ENCODE measurements at places on chromosomes 4 and X.

- no peak for DNase-seq
These were observed 40.9 kb downstream of the GUCY1B1 start for GRCh38 chr4:155799794-155800123.

- DNase-seq, result no peak
These were observed 38.7 kb upstream of the DCLK2 start for GRCh38 chr4:150039274-150040127.

- DNase-seq, result no peak
These were observed 9.0 kb downstream of the TCEAL1 start for GRCh38 chrX:103637604-103638338.

DNA sequence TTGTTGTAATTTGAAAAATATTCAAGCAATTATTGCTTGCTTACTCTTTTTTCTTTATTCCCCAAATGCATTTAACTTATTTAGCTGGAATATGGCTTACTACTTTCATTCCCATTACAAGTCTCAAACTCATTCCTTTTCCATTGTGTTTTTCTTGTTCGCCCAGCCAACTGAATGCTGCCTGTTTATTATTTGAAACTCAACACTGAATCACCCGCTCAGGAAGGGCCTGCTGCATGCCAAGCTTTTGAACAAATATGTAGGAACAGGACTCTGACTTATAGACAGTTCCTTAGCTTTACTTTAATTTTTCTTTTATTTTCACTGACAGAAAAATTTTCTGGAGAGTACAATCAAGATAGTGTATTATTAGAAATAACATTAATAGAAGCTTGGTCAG is 12.9 kb downstream of the PCDH18 start:
- no peak for DNase-seq

DNA sequence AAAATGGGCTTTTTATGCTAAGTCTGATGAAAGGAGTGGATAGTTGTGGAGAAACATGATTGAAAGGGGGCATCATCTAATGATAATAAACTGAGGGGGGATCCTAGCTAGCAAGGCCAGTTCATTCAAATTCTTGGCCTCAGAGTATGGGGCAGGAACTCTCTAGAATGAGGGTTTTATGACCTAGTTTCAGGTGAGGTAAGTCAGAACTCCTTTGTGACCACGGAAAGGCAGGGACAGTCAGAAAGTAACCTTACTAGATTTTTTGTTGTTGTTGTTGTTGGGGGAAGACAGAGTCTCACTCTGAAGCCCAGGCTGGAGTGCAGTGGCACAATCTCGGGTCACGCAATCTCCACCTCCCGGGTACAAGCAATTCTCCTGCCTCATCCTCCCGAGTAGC is 1.5 kb upstream of the PAQR3 start:
- DNase-seq, result no peak

GRCh38 chrX:46325312-46325877 is 219.8 kb downstream of the ZNF674 start:
- no peak for DNase-seq

DNA sequence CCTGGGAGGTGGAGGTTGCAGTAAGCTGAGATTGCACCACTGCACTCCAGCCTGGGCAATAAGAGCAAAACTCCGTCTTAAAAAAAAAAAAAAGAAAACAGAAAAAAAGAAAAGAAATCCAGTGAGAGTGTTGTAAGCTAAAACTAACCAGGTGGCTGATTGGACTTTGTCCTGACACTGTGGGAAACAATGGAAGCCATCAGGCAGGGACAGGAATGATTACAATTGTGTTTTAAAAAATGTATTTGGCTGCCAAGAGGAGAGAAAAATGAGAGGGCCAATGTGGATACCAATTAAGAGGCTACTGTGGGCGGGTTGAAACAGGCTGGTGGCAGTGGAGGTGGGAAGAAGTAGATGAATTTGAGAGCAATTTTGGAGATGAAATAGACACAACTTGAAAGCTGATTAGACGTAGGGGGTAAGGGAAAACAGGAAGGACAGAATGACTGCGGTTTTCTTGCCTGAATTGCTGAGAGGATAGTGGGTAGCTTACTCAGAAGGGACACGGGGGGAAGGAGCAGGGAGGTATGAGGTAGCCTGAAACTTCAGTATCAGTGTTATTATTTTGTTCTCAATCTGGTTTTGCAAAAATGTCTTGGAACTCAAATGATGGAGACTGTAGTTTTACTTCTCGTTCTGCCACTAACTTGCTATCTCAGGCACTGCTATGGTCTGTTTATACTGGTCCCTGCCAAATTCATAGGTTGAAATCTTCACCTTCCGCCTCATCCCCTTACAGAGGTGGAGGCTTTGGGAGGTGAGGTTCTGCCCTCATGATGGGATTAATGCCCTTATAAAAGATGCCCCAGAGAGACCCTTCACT is 45.6 kb upstream of the CHRNA9 start:
- peak; percentile 34 for DNase-seq

DNA sequence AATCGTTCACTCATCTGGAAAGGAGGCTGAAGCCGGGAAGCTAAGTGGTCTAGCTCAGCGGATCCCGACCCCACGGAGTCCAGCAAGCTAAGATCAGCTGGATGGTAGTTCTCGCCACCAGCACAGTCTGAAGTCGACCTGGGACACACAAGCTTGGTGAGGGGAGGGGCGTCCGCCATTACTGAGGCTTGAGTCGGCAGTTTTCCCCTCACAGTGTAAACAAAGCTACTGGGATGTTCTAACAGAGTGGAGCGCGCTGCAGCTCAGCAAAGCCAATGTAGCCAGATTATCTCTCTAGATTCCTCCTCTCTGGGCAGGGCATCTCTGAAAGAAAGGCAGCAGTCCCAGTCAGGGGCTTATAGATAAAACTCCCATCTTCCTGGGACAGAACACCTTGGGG is 555.4 kb downstream of the BCOR start:
- DNase-seq, result no peak

GRCh38 chrX:149493567-149494562 is 11.2 kb downstream of the IDS start:
- no peak for DNase-seq

DNA sequence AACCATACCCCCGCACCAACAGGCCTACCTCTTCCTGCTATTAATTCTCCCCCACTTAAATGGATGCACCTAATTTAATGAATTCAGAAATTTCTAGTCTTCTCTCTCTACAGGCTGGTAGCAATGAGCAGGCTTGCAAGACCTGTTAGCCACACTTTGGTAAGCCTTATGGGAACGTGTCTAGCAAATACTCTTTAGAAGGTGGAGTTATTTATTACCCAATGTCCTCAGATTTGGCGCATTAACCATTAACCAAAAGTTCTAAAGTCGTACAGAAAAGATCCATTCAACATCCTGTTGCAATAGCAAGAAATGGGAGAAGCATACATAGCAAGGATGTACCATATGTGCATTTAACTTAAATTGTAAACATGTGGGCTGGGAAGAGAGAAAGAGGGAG is 47.5 kb downstream of the SLITRK2 start:
- DNase-seq, result no peak

GRCh38 chr4:44842531-44842930 is 116.2 kb upstream of the GNPDA2 start:
- DNase-seq, result no peak

DNA sequence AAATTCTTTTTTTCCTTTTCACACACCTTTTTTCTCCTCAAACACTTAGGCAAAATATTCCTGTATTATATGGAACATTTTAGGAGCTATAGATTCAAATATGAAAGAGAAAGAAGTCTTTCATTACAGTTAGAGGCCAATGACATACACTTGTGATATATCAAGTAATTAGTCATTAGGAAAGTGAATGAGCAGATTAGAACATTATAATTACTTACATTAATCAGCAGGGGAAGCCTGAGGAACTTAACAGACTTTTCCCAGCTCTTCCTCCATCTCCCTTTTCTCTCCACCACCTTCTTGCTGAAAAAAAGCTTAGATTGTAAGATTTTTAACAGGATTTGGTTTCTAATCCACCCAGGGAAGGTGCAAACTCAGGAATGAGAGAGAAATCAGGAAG is 29.6 kb downstream of the KLF3 start:
- peak; percentile 12 for DNase-seq

DNA sequence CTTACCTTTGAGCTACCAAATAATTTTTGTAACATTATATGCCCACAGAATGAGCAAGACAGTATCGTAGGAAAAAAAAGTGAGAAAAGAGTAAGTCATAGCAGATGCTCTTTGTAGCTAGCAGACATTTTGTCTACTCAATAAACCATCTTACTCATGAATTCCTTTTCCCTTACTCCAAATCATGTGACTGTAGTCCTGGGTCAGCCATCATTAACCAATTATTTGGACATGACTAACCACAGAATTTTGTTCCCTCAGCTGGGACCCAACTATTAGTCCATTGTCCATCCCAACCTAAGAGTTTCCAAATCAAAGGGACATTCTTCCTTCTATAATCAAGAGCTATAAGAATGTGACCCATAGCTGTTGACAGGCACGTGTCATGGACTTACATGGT is 11.4 kb downstream of the UBE2D3 start:
- peak; percentile 47 for DNase-seq

GRCh38 chrX:64850371-64851082 is 125.7 kb downstream of the ZC4H2 start:
- no peak for DNase-seq

DNA sequence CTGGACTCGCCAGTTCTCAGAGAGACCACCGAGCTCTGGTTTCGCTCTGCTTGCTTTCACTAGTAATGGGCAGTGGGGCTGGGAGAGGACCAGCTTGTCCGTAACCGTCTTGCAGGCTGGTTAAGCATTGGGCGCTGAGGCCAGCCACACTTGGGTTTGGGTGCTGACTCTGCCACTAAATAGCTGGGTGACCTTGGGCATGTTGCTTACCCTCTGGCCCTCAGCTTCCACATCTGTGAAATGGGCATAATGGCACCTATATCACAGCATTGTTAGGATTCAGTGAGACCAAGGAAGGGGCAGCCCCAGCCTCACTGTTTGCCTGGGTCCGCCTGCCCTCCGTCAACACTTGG is 43.5 kb downstream of the EVC start:
- DNase-seq, result no peak

DNA sequence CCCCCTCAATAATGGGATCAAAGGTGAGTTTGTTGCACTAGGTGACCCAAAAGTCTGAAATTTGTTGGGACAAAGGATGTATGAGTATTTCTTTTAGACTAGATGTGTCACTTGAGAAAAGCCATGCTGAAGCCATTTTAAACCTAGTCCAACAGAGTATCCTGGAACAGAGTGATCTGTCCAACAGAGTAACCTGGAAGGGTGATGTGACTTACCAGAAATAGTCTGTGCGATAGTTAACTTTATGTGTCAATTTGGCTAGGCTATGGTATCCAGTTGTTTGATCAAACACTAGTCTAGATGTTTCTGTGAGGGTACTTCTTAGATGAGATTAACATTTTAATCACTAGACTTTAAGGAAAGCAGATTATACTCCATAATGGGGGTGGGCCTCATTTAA is 154.5 kb downstream of the PARM1 start:
- no peak for DNase-seq

GRCh38 chr4:112075129-112075753 is 70.0 kb upstream of the FAM241A start:
- peak; percentile 57 for DNase-seq

- DNase-seq, result no peak
These were observed 254.4 kb upstream of the BOD1L1 start for GRCh38 chr4:13881892-13882291.

- DNase-seq, result no peak
These were observed 365.6 kb upstream of the EDA2R start for GRCh38 chrX:67004451-67004850.

DNA sequence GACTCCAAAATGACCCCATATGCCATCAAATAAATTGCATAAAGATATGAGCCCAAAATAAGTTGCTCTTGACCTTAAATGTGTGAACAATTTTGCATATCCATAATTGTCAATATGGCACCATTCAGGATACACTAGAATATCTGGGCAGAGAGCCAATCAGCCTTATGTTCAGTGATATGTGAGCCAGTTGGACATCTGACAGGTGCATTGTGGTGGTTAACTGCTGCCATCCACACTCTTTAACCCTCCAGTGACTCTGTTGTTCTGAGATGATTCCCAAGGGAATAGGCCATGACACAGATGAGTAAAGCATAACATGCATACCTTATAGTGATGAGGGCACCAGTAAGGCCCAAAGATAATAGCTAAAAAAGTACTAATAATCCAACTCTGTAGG is 500.1 kb downstream of the PCDH18 start:
- no peak for DNase-seq

DNA sequence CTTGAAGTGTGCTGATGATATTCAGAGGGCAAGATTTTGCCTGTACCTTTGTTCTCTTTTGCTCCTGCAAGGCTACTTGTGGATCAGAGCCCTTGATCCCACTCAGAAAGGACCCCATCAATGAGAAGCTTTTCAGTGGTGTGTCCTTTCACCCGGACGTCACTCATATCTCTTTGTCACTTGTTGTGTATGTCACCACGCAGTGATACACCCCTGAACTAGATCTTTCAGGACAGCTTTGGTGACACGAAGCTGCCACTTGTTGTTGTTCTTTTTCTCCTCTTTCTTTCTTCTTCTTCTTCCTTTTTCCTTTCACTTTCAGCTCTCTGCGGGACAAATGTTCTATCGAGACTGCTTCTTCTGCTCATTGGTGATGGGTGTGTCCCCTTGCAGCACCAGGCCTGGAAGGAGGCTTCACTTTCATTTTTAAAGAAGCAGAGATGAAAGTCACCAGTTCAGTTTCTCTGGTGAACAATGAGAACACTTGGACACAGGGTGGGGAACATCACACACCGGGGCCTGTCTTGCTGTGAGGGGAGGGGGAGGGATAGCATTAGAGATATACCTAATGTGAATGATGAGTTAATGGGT is 83.6 kb downstream of the NBDY start:
- DNase-seq, result peak; percentile 82

- DNase-seq, result no peak
These were observed 144.5 kb downstream of the NPNT start for GRCh38 chr4:106039796-106040195.

- no peak for DNase-seq
These were observed at the start of gene CLTRN for GRCh38 chrX:15664487-15665444. Gene CLTRN, minus strand, starts transcription at chrX:15664805. Its CDS starts 30 bp downstream, at chrX:15664775.

DNA sequence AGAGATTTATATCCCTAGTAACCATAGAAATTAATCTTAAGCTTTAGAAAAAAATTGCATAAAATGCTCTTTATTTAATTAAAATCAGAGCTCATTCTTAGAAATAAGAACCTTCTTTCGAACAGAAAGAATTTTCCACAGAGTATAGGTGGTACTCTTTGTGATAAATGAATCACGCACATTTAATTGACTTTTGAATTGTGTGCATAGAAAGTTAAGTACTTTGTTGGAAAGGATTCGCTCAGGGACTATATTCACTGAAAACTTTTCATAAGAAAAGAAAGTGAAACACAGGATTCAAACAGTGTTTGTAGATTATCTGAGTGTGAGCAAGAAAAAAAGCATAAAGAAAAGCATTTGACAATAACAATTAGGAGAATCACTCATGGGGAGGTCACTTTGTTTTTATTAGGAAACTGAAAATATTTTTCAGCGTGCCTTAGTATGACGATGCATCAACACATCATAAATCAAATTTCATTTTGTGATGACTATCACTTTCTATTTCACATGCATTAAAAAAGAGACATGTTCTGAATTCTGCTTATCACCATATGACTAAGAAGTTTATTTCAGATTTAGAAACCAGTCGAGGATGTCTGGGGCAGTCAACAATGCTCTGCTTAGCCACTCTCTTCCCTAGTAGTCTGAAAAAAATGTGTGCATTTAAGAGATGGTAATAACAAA is 49.5 kb downstream of the STX18 start:
- DNase-seq, result peak; percentile 90

- no peak for DNase-seq
These were observed 504.8 kb downstream of the IL15 start for GRCh38 chr4:142141224-142141623.

- no peak for DNase-seq
These were observed 367.5 kb upstream of the GRID2 start for GRCh38 chr4:91936311-91936710.

GRCh38 chr4:110533590-110533910 is 57.6 kb downstream of the ENPEP start:
- DNase-seq, result no peak
